Progenitor cell of endocrine pancreas (in vitro differentiated cells): ENCODE measurements at places on chromosomes 16 and 17.

DNA sequence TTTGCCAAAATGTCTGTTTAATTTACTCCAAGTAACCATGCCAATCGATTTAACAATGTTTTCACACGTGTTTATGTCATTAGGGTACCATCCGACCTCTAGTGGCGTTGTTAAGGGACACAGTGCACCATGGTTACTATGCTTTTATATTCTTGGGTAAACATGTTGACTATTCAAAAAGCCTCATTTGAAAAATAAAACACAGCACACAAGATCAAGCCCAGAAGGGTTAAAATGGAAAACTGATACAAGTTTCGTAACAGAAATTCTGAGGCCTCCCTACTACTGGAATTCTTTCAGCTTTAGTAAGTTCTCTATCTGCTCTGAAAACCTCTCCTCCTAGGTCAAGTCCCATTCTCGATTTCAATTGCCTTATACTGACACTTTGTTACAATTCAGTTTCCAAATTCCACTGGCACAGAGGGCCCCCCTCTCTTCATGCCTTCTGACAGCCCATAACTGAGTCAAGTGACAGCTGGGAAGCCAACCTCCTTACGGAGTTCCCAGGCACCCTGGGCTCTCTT is 2.1 kb downstream of the CFAP20 start:
- peak overlapping the region; percentile 92 for H3K4me3 ChIP-seq
- H3K27me3 ChIP-seq: no peaks in the 10 kb centered on the region
- peaks cover 36% of the 10 kb centered on the region for H3K4me1 ChIP-seq
- no peak for DNase-seq
- H3K36me3 ChIP-seq: peaks cover 5% of the 10 kb centered on the region

DNA sequence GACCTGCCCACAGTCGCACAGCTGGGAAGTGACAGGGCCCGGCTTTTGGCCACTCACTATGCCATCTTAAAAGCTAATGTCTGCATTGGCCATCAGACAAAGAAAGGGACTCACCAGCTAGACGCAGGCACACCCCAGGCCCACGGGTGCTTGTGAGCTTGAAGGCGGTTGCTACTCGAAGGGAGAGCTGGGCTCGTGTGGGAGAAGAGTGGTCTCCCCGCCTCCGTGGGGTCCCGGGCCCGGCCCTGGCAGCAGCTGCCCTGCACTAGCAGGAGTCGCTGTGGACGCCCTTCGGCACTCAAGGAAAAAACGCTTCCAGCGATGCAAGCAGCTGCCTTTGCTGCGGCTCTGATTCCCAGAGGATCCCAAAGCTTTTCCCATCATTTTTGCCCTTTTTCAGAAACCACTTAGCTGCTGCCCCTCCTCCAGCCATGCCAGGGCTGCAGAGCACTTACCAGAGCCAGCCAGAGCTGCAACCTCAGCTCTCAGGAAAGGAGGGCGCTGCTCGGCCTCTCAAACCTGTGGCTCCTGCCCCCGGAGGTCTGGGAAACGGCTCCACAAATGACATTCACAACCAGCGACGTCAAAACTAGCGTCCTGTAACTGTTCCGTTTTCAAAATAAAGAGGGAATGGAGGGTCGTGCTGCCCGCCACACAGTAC is 12.3 kb downstream of the TRPV1 start:
- no peaks in the 10 kb centered on the region for H3K27me3 ChIP-seq
- H3K27ac ChIP-seq: no peak overlapping the region
- H3K4me3 ChIP-seq: no peak overlapping the region
- no peaks in the 10 kb centered on the region for H3K36me3 ChIP-seq
- no peak for DNase-seq

- H3K27me3 ChIP-seq: no peaks in the 10 kb centered on the region
- H3K4me3 ChIP-seq: no peak overlapping the region
- DNase-seq: no peak
- peaks cover 17% of the 10 kb centered on the region for H3K4me1 ChIP-seq
- H3K27ac ChIP-seq: peak overlapping the region; percentile 82
Measured at GRCh38 chr17:50361561-50362480, 11.2 kb downstream of the MRPL27 start.

- H3K27me3 ChIP-seq: no peaks in the 10 kb centered on the region
- no peak for DNase-seq
- no peaks in the 10 kb centered on the region for H3K4me1 ChIP-seq
- peaks cover 22% of the 10 kb centered on the region for H3K36me3 ChIP-seq
Measured at GRCh38 chr16:72112906-72113615, 19.4 kb downstream of the DHX38 start.

DNA sequence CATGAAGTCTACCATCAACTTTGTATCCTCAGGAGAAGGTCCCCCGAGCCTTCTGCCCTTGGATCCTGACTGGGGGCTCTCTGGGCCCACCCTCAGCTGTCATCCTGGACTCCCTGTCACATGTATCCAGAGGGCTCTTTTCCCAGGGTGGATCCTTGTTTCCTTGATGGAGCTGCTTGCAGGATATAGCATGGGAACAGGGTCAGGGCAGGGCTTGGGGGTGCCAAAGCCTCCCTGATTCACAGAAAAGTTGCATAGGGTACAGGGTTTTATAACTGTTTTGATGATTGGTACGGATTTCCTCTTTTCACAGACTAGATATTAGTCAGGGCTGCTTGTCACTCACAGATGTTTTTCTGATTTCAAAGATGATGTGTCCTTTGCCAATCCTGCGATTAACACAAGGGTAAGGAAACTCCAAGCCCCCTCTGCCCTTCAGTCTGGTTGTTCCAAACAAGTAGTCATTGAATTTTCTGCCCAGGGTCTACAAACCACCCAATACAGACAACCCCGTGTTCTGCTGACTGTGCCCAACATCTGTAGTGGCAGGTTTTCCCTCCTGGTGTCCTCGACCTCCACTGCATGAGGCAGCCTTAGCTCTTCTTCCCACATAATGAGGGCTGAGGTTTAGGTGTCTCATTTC is 20.6 kb upstream of the SLC35G3 start:
- H3K27ac ChIP-seq: no peak overlapping the region
- no peaks in the 10 kb centered on the region for H3K36me3 ChIP-seq
- H3K4me1 ChIP-seq: no peaks in the 10 kb centered on the region

GRCh38 chr16:28882551-28883160 is 4.4 kb downstream of the ATP2A1 start:
- H3K27me3 ChIP-seq: peaks cover 12% of the 10 kb centered on the region
- no peak overlapping the region for H3K27ac ChIP-seq
- no peak for DNase-seq
- H3K4me3 ChIP-seq: peak overlapping the region; percentile 3
- H3K4me1 ChIP-seq: peaks cover 8% of the 10 kb centered on the region
- H3K36me3 ChIP-seq: no peaks in the 10 kb centered on the region

DNA sequence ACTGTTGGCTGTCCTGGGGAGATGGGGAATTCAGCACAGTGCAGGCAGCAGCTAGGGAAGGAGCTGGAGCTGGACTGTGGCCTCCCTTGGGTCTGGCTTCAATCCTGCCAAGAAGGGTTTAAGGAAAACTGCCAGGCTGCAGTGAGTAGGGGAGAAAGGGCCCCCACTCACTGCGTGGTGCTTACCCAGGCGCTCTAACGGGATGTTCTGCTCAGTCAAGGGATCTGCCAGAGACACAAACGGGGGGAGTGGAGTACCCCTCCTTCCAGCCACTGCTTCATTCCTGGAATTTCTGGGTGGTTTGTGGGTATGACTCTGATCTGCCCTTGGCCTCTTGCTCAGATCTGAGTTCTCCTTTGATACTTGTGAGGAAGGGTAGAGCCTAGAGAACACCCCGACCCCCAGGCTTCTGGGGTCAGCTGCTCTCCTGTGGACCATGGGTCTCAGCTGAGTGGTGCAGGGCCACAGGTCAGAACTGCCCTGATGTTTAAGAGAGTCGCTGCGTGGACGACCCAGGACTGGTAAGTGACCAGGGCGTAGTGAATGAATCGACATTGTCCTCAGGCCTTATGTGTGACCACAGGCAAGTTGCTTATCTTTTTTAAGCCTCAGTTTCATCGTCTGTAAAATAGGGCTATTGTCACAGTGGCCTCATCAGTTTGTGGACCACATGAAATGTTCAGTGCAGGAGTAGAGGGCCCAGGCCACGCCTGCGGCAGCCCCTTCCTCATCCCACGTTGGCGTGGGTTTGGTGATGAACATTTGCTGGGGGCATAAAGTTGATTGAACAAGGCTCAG is 9.6 kb downstream of the CRISPLD2 start:
- H3K27ac ChIP-seq: no peak overlapping the region
- no peaks in the 10 kb centered on the region for H3K4me1 ChIP-seq
- DNase-seq: no peak
- peaks cover 30% of the 10 kb centered on the region for H3K27me3 ChIP-seq
- H3K36me3 ChIP-seq: no peaks in the 10 kb centered on the region
- H3K4me3 ChIP-seq: no peak overlapping the region

DNA sequence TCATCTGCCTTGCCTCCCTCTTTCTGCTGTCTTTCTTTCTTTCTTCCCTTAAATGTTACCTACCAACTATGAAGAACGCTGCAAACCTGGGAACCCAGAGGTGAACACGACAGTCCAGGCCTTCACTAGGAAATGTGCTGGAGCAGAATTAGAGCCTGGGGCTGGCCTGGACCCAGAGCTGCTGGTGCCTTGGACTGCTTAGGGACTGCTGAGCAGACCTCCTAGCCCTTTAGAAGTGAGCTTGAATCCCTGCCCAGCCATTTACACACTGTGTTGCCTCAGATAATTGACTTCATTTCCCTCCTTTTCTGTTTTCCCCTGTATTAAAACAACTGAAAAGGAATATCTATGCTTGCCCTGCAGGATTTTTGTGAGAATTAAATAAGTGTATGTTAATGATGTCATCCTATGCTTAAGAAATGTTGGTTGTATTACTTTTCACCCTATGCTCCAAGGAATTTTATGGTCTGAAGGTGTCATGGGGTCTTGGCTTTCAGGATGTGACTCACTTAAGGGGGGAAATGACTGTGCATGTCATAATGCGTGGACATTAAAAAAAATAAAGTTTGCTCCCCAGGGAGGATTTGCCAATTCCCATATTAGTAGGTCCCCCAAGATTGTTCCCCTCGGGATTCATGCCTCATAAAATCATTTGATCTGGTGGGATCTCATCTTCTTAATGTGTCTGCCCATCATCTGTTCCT is 11.5 kb downstream of the CDH13 start:
- no peaks in the 10 kb centered on the region for H3K27me3 ChIP-seq
- H3K36me3 ChIP-seq: no peaks in the 10 kb centered on the region
- DNase-seq: no peak
- peaks cover 25% of the 10 kb centered on the region for H3K4me1 ChIP-seq

- H3K27ac ChIP-seq: no peak overlapping the region
- no peaks in the 10 kb centered on the region for H3K27me3 ChIP-seq
- H3K4me3 ChIP-seq: no peak overlapping the region
- H3K36me3 ChIP-seq: peaks cover 9% of the 10 kb centered on the region
- peaks cover 25% of the 10 kb centered on the region for H3K4me1 ChIP-seq
- DNase-seq: no peak
Measured at GRCh38 chr16:71201556-71201955, 29.0 kb downstream of the HYDIN start.

DNA sequence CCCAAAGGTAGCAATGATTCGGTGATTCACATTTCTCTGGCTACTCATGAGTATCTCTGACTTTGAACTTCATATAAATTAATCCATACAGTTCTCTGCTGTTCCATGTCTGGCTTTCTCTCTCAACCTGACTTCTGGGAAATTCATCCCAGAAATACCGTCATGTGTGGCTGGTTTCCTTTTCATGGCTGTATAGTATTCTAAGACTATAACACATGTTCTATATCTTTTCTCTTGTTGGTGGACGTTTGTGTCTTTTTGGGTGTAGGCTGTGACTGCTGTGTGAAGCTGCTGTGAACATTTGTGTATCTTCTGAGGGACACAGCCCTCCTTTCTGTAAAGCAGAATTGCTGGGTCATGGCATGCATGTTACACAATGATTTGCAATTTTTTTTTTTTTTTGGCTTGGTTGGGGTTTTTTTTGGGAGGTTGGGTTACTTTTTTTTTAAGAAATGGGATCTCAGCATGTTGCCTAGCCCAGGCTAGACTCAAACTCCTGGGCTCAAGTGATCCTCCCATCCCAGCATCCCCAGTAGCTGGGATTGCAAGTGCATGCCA is 6.3 kb downstream of the TTYH2 start:
- H3K4me1 ChIP-seq: no peaks in the 10 kb centered on the region
- no peaks in the 10 kb centered on the region for H3K36me3 ChIP-seq
- no peak for DNase-seq
- H3K27me3 ChIP-seq: peaks cover 35% of the 10 kb centered on the region
- no peak overlapping the region for H3K4me3 ChIP-seq

DNA sequence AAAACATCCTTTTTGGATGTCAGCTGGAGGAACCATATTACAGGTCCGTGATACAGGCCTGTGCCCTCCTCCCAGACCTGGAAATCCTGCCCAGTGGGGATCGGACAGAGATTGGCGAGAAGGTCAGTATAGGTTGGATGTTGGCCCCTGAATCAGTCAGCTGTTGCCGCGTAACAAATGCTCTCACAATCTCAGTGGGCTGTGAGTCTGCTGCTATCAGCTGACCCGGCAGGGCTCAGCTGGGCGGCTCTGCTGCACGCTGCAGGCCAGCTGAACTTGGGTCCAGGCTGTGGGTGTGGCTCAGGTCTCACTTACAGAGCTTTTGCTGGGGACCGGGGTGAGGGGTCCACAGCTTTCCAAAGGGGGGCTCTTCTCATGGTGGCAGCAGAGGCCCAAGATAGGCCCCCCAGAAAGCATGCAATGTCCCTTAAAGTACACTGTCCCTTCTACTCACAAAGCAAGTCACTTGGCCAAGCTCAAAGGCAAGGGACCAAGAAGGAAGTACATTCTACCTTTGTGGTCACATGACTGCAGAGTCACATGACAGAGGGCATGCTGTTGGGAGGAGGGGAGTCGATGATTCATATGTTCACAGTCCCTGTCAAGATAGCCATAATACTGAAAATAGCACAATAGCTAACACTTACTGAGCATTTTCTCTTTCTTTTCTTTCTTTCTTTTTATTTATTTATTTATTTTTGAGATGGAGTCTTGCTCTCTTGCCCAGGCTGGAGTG is 134.2 kb downstream of the ABCC1 start:
- H3K36me3 ChIP-seq: peaks cover 31% of the 10 kb centered on the region
- H3K27ac ChIP-seq: no peak overlapping the region
- H3K4me3 ChIP-seq: no peak overlapping the region
- H3K27me3 ChIP-seq: no peaks in the 10 kb centered on the region
- H3K4me1 ChIP-seq: no peaks in the 10 kb centered on the region
